NCI-H2171 treated with DMSO at 0.1 percent for 48 hours (cell line): ENCODE measurements at places on chromosomes 7 and 10.

GRCh38 chr7:98963305-98963704, 85.0 kb downstream of the TRRAP start:
- no peak for DNase-seq

- no peak for DNase-seq
These were observed 120.6 kb upstream of the NRP1 start for GRCh38 chr10:33455029-33455428.

DNA sequence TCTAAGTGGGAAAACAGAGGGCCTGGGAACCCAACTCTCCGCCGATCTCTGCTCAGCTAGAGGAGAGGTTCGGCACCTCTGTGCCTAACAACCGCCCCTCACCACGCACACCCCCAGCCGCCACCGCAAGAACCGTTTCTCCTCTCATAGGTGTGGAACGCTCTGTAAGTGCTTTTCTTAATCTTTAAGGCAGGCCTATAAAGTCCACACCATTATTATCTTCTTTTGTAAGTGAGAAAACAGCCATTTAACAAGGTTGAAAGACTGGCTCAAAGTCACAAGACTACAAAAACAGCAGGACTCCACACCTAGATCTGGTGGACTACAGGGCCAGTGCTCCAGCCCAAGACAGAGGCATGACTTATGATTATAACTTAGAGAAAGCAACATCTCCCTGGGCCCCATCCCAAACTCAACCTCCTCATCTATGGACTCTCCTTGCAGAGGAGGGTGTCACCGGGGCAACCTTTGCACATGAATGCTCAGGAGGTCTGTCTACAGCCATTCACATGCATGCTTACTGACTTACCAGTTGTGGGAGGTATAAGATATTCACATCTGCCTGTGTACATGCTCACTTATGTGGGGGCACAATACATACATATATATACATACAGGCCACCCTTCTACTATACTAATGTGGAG, 7.9 kb upstream of the NKX2-3 start:
- DNase-seq = no peak

- DNase-seq = no peak
These were observed 9.4 kb downstream of the LIMK1 start for GRCh38 chr7:74092964-74093471.

GRCh38 chr7:30503274-30504212, 1.1 kb downstream of the GGCT start:
- DNase-seq = peak; percentile 18

DNA sequence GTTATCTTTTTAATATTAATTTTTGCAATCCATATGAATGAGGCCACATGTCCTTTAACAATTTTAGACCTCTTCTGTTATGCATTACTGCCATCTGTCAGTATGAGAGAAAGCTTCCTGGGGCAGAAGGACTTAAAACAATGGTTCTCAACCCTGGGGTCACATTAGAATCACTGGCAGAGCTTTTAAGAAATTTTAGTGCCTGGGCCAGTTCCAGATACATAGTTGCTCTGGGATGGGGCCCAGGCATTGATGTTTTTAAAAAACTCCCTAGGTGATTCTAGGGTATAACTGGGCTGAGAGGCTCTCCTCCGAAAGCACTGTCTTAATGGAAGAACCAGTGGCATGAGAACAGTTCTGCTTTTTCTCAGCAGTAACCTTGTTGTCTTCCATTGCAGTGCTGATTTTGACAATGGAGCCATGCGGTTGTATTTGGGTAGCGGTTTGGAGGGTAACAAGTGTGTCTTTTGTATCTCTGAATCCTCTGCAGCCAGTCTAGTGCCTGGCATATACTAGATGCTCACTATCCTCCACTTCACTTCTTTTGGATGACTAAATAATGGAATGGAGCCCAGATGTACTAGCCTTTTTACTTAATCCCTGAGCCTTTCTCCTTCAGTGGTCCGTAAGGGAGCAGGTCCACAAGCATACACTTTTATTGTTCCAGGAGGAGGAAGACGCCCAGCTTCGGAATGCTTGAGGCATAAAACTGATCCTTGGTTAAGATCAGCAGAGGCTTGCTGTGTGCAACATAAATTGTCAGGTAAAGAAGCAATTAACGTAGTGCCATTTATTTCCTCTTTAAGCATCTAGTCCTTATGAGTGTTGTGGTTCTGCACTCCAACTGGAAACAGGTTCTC, 227.1 kb downstream of the AUTS2 start:
- peak; percentile 65 for DNase-seq

DNA sequence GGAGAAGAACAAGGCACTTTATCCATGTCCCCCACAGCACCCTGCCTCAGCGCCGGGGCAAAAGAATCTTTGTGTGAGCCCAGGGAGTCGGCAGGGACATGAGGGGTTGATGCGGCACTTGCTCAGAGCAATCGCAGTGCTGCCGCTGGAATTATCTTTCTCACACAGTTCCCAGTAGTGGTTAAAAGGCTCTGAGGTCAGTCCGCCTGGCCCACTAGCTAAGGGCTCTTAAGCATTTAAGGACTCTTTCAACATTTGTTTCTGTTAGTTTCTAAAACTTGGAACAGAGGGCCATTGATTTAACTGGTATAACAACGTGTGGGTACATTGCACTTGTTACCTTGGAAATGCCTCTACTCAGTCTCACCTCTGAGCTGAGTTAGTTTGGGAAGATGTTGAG, 208.0 kb upstream of the C7orf33 start:
- no peak for DNase-seq

DNA sequence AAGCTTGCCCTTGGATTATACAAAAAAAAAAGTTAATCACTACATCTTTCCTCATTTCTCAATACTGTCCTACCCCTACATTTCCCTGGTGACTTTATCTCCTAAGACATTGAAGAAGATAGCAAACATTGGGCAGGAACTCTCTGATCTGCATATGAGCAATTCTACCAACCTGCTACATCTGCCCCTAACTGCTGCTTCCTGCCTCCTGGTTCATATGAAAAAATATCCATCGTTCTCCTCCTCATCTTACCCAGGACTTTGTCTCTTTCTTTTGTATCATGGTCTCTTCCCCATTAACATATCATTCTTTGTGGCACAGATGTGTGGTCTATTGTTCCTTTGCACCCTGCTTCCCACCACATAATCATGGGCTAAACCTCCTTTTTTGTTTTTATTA, 139.7 kb upstream of the PCGF5 start:
- DNase-seq = no peak

DNA sequence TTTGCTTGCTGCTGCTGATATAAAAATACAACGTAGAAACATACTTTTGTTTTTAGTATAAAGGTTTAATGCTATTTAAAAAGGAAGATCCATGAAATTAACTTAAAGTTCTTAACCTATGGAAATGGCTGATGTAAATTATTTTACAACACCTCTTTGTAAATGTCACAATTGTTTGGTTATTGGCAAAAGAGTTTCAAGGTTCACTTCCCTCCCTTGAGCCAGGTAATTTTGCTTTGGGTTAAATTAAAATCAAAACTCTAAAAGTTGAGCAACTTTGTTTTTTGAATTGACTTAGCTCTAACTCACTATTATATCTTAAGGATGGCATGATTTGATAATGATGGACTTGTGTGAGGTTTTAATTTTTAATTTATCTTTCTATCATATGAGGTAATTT, 39.2 kb upstream of the CYP2C18 start:
- DNase-seq = no peak

DNA sequence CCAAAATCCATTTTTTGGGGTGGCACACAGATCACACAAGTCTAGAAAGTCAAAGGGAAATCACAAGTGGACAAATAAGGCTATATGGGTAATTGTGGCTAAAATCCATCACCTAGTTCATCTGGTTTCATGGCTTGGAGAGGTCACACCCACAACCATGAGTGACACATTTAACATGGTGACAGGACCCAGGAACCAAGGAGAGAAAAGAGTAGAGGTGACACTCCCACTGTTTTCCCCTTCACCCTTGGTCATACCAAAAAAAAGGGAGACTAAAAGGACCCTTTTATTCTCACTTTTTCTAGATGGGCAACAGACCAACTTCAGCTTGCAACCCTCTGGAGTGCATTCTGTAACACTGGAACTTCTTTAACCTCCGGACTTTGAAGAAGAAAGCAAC, 46.2 kb upstream of the ZNF107 start:
- DNase-seq = no peak

DNA sequence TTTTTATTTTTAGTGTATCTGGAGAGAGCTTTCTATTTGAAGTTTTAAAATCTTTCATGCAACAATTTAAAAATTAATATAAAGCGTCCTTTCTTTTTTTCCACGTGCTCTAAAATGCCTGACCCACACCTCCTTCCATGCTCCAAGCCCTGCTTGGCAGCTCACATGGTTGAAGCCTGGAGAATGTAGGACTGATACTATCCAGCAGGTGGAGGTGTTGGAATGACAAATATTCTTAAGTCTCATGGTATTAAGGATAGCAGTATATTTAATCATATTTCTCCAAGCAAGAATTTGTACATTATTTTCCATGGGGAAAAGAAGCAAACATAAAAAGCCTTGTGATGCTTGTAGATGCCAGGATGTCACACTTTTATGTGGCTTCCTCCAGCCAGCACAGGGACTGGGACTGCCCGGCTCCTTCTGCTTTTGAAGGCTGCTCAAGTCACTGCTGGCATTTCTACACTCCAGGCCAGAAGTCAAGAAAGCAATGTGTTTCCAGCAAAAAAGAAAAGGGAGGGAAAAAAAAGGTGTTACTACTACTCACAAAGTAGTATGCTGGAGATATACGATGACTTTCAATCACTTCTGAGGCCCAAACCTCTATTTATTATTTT, 49.7 kb downstream of the BZW2 start:
- DNase-seq = peak; percentile 51

- DNase-seq = no peak
These were observed 77.1 kb downstream of the SH2D4B start for GRCh38 chr10:80614576-80615416.

GRCh38 chr7:75900617-75901315, 14.2 kb upstream of the POR start:
- peak; percentile 70 for DNase-seq

GRCh38 chr10:4983615-4984216, 19.9 kb downstream of the AKR1C2 start:
- DNase-seq = no peak

DNA sequence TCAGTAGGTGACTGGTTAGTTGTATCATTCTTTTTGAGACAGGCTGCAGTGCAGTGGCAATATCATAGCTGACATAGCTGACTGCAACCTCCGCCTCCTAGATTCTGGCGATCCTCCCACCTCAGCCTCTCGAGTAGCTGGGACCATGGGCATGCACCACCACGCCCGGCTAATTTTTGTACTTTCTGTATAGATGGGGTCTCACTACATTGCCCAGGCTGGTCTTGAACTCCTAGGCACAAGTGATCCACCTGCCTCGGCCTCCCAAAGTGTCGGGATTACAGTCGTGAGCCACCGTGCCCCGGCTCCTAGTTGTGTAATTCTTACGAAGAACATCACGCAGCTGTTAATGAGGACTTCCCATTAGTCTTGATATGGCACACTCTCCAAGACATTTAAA, 123.4 kb upstream of the VKORC1L1 start:
- no peak for DNase-seq

DNA sequence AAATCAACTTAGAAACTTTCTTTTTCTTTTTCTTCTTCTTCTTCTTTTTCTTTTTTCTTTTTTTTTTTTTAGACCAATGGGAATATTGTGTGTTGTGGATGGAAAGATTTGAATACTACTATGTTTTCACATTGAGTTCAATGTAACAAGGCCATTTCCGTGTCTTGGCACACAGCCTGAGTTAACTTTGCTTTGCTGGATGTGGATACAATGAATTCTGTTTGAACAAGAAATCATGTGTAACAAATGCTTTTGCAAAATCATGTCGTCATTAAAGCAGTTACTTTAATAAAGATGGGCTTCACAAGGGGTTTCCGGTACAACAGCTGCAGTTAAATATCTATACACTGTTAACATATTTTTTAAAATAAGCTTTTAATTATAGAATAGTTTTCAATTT, 13.5 kb upstream of the ENTPD1 start:
- DNase-seq = no peak
